ENCODE measurements at places on chromosomes 5 and 9. TPM values are rescaled to one million over a fixed set of nuclear protein-coding genes. Genes with fewer than 3 reads are reported as not detected.

- no peak for DNase-seq
- H3K4me1 ChIP-seq, result peaks cover 16% of the 10 kb centered on the region
- peaks cover 66% of the 10 kb centered on the region for H3K27me3 ChIP-seq
- no peak overlapping the region for H3K4me3 ChIP-seq
- H3K27ac ChIP-seq, result no peak overlapping the region
These were observed 12.6 kb downstream of the NR2F1 start for GRCh38 chr5:93595420-93596147.

DNA sequence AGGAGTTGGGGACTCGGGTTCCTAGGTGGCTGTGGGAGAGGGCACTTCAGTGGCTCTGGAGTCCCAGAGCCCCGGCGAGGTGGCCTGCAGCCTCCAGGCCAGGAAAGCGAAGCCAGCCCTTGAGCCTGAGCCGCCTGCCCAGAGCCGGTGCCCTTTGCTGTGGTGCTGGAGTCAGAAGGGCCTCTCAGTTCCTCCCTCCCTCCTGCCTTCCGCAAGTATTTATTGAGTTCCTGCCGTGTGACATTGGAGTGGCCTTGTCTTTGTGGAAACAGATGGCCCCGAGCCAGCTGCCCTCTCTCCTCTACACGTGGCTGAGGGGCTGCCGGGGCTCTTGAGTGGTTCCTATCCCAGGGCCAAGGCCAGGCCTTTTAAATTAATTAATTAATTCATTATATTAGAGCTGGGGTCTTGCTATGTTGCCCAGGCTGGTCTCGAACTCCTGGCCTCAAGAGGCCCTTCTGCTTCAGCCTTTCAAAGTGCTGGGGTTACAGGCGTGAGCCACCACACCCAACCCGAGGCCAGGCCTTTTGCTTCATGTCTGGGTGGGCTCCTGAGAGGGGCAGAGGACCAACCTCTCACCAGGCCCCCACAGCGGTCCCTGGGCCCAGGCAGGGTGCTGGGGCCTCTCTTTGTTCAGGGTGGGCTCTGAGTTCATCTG, 45.6 kb upstream of the IER5L start:
- peak; percentile 26 for DNase-seq
- H3K27ac ChIP-seq, result no peak overlapping the region
- peaks cover 10% of the 10 kb centered on the region for H3K4me1 ChIP-seq
- no peaks in the 10 kb centered on the region for H3K27me3 ChIP-seq
- H3K36me3 ChIP-seq, result no peaks in the 10 kb centered on the region

DNA sequence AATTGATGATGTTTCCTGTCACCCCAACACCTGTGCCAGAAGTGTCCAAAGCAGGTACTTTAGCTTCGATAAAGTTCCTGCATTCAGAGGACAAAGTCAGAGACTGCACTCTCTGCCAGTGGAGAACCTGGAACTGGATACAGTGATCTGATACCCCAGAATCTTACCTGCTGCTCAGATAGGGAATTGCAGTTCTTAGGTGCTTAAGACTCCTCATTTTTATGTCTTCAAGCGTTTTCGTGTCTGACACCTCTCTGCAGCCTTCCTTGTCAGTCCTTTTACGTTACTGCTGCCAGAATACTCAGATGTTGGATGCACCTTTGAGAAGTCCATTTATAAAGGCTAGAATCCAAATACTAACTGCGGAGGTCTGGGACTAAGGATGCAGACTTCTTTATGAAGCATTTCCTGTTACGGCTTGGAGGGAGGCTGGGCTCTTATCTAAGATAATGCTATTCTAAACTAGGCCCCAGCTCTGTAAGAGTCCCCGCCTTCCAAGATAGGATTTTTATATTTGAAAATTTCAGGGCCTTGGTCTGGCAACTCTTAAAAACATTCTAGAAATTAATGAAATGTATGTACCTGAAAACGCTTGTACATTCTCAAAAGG, 1.9 kb downstream of the ISOC1 start:
- no peak overlapping the region for H3K27ac ChIP-seq
- H3K36me3 ChIP-seq, result no peaks in the 10 kb centered on the region
- H3K27me3 ChIP-seq, result no peaks in the 10 kb centered on the region
- H3K4me1 ChIP-seq, result peaks cover 9% of the 10 kb centered on the region
- no peak for DNase-seq
- H3K4me3 ChIP-seq, result no peak overlapping the region

DNA sequence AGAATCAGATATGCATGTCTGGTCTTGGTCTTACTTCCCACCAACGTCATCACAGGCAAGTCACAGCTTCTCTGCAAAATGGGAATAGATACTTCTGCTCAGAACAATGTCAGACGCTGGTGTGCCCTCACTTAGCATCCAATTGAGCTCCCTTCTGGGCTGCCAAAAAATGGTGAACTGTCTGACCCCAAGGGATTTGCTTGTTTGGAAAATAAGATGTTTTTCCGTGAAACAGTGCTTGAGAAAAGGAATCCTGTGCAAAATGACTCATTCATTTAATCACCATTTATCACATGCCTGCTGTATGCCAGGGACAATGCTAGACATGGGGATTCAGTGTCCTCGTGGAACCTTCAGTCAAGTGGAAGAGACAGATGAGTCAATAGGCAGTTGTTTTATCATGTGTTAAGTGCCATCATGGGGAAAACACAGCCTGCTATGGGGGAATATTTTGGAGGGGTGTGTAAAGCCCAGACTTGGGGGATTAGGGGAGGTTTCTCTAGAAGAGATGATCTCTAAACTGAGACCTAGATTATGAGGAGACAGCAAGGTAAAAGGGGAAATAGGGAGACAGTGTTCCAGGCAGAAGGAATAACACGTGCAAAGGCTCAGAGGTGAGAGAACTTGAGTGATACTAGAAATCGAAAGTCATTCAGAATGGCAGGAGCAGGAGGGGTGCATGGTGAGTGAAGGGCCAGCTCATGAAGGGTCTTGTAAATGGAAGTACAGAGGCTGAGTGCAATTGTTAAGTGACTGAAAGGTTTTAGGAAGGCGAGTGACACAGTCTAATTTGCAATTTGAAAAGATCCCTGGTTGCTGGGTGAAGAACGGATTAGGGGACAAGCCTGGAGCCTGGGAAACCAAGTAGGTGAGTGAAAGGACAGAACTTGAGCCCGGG, 3.9 kb downstream of the NIPAL4 start:
- H3K36me3 ChIP-seq, result no peaks in the 10 kb centered on the region
- no peak overlapping the region for H3K27ac ChIP-seq
- no peaks in the 10 kb centered on the region for H3K27me3 ChIP-seq
- DNase-seq, result no peak
- H3K4me3 ChIP-seq, result no peak overlapping the region
- peaks cover 10% of the 10 kb centered on the region for H3K4me1 ChIP-seq

The RAI14 gene
- total RNA-seq, result 16.9 TPM

The PLGRKT gene
- 32.7 TPM for total RNA-seq

The PCDHB9 gene
- total RNA-seq, result 2.3 TPM
